ENCODE measurements at places on chromosomes 6 and 20. TPM values are rescaled to one million over a fixed set of nuclear protein-coding genes. Genes with fewer than 3 reads are reported as not detected.

The ADGRF5 gene
- 0.54 TPM for total RNA-seq

The TBX18 gene
- total RNA-seq: 12.2 TPM

The WFDC13 gene
- not detected for total RNA-seq

GRCh38 chr6:118627724-118628123 lies 23.7 kb downstream of the CEP85L start:
- DNase-seq: no peak

DNA sequence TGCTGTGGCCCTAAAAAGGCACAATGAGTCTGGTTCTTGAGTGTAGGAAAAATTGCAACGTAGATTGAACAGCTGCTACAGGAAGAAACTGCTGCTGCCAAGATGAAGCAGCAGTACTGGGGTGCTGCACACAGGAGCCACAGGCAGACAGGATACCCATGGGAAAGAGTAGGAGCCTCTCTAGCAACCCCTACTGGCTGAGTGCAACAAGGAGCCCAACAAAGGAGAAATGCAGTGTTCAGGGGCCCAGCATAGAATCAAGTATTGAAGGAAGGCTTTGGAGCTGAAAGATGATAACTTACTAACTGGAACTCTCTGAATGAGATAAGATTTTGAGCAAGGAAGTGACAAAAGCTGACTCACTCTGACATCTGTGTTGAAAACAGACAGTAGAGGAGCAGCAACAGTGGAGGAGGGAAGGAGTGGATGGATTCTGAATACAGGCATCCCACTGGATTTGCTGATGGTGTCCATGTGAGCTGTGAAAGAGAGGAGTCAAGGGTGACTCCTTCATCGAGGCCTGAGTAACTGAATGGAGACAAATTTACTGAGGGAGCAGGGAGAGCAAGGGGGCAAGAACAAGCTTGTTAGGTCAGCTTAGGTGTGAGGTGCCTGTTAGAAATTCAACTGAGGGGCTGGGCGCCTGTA lies 534.7 kb upstream of the JARID2 start:
- DNase-seq: peak; percentile 88

- DNase-seq: peak; percentile 65
Measured at GRCh38 chr6:168956884-168957730, 296.5 kb downstream of the THBS2 start.

DNA sequence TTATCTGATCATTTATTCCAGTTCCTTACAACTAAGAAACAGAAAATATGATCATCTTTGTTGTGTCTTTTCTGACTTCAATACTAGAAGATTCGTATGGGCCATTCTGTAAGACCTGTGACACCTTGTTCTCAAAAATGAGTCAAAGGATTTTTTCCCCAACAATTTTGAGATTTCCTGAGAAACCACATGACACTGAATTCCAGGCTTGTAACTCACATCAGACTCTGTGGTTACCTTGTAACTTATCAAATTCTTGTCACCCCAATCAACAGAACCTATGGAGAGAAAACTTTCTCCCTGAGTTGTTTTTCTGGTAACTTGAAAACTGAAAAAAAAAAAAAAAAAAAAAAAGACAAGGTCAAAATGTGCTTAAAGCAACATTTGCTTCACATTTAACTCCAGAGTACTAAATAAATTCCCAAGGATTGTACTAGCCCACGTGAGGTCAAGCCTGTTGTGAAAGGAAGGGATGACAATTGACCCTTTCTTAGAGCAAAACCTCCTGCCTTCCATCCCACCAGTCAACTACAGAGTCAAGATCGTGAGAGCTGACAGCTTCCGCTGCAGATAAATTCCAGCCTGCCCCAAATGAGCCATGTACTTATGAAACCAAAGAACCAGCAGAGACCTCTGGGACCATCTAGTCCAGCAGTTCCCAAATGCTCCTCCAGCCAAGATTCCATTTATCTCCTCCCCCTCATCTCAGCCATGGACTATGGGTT lies 140.3 kb downstream of the TBX18 start:
- peak; percentile 94 for DNase-seq

GRCh38 chr6:26300828-26301227 lies 64.2 kb upstream of the BTN3A2 start:
- DNase-seq: no peak

DNA sequence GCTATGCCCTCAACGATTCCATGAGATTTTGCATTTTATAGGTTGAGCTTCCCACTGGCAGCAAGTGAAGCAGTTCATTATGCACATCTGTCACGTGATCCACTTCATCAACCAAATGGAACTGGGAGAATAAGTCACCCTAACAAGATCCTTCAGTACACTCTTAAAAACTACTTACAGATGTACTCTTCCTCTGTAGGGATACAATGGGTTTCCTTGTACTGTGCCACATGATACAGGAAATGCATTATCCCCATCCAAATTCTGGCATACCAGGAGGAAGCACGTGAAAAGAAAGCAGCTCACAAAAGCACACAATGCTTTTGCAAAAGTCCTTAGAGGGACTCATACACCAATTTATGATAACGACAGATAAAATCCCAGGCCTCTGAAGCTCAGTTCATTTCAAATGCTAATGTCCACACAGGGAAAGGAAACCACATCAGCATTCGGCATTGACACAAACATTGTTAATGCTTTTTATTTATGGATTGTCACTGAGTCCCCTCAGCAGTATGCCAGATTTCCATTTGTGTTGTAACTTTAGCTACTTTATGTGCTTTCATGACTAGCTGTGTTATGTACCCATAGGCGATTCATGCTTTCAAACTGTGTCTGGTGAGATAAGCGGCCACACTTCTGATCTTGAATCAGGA lies 58.1 kb upstream of the REV3L start:
- DNase-seq: peak; percentile 20

- no peak for DNase-seq
Measured at GRCh38 chr6:42387336-42387735, 64.4 kb downstream of the TRERF1 start.

DNA sequence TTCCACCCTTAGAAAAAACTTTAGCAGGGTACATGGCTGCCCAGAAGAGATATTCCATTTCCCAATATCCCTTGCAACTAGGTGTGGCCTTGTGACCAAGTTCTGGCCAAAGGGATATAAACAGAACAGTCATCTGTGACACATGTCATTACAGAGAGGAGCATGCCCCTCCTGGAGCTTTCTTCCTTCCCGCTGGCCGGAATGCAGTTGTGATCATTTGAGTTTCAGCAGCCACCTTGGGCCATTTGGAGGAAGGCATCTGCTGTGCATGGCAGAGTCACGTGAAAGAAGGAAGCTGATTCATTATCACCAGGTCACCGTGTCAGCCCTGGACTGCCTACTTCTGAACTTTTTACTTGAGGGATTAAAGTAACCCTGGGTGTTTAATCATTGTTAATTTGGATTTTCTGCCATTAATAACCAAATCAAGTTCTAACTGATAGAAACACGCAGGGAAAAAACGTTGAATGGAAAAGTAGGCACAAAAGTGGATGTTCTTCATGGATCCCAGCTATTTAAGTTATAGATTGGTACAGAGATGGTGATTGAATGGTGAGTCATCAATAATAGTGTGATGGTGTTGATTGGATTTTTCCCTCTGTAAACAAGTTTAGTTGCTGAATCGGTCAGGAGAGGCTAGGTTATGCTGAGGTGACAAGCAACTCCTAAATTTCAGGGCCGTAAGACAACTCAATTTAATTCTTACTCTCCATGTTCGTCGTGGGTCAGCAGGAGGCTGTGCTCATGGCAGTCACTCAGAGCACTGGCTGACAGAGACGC lies 80.7 kb upstream of the CCDC167 start:
- DNase-seq: no peak

DNA sequence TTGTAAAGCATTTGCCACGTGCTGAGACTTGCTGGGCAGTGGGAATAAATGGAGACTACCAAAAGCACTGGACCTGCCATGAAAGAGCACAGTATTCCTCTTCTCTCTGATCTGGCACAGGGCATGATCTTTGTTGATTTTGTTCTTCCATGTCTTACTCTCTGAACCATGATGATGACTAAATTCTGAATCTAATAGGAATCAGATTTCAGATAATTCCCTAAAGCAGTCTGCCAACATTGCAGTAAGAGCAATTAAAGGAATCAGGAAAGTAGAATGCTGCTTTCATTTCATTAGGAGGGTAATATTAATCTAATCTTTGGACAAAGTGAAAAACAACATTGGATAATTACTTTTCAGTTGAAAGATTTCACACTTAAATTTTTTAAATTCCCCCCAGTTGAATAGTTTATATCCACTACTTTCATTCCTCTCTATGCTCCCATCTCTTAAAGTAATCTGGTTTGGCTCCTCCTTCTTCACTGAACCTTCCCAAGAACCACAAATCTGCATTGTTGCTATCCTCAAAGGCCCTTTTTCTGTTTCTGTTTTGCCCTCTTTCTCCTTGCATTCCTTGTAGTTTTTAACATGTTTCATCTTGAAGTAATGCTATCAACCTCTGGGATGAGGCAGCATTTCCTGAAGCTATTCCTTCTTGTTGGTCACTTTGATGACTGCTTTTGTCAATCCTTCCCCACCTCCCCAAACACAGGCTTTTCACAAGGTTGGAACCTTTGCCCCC lies 243.2 kb upstream of the TENT5A start:
- peak; percentile 69 for DNase-seq
